BJ (cell line): ENCODE measurements at places on chromosomes 4 and X.
A peak's percentile ranks its signal among the peaks of the same experiment; 100 is the strongest.

GRCh38 chrX:13120017-13120416 lies 75.6 kb upstream of the FAM9C start:
- DNase-seq = no peak

DNA sequence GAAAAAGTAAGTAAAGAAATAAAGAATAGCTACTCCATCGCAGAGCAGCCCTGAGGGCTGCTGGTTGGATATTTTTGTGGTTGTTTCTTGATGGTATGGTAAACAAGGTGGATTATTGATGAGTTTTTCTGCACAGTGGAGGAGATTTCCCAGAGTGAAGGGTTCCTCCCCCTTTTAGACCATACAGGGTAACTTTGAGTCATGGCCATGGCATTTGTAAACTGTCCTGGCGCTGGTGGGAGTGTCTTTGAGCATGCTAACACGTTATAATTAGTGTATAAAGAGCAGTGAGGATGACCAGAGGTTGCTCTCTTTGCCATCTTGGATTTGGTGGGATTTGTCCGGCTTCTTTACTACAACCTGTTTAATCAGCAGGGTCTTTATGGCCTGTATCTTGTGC lies 128.2 kb downstream of the ASMT start:
- DNase-seq = no peak

DNA sequence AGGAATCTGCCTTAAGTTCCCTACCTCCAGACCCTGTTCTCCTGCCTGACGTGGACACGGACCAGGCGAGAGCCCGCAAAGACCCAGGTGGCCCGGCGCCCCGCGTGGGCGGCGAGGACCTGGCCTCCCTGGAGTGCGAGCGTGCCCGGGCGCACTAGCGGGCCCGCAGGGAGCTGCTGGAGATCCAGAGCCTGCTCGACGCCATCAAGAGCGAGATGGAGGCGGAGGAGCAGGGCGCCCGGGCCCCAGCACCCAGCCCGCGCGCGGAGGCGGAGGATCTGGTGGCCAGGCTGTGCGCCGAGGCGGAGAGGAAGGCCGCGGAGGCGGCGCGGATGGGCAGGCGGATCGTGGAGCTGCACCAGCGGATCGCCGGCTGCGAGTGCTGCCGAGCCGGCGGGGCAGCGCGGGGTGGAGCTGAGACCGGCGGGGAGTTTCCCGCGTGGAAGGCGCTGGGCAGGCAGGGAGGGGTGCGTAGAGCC lies 18.2 kb downstream of the MRFAP1 start:
- DNase-seq = no peak

GRCh38 chr4:128191115-128191781 lies 96.4 kb downstream of the PGRMC2 start:
- DNase-seq = peak; percentile 9

DNA sequence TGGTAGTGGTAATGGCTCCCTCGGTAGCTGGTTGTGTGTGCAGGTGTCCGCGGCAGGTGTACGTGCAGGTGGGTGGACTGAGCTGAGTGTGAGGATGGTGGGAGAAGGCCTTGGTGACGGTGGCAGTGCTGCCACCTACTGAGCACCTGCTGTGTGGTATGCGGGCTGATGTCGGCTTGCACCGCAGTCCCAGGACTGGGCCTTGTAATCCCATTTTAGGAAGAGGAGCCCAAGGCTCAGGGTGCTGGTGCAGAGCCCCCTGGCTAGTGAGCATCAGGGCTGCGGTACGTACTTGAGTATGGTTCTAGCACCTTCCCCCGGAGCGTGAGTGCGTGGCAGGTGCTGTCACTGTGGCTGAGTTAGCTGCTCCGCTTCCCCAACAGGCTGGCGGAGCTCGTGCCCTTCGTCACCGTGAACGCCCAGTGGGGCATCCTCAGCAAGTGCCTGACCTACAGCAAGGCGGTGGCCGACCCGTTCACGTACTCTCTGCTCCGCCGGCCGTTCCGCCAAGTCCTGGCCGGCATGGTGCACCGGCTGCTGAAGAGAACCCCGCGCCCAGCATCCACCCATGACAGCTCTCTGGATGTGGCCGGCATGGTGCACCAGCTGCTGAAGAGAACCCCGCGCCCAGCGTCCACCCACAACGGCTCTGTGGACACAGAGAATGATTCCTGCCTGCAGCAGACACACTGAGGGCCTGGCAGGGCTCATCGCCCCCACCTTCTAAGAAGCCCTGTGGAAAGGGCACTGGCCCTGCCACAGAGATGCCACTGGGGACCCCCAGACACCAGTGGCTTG lies 5.7 kb upstream of the CPZ start:
- DNase-seq = no peak

DNA sequence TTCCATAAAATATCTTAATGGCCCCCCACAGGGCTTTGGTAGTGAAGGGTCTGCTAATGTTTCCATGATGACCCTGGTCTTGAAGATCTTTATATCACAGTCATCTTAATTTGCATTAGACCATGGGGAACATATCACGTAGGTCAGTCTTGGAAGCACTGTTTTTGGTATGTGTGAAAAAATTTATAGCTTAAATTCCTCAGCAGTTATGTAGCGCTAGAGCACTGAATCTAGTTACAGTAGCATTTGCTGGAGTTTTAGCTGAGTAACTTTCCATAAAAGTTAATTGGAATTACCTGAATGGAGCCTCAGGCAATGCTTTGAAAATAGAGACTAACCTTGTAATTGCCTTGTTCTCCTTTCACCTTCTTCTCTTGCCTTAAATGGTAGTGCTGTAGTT lies 648.8 kb downstream of the IQCM start:
- DNase-seq = no peak

GRCh38 chr4:48504352-48504751 lies 14.3 kb downstream of the ZAR1 start:
- no peak for DNase-seq

GRCh38 chr4:1989533-1990347 lies 19.0 kb downstream of the NELFA start:
- DNase-seq = no peak

- DNase-seq = no peak
Observed at GRCh38 chrX:118352566-118352965, 6.7 kb downstream of the WDR44 start.
